ENCODE measurements at places on chromosomes 11 and 22.
A peak's percentile ranks its signal among the peaks of the same experiment; 100 is the strongest.

GRCh38 chr11:132050577-132051165 lies 680.3 kb downstream of the NTM start:
- DNase-seq = no peak

DNA sequence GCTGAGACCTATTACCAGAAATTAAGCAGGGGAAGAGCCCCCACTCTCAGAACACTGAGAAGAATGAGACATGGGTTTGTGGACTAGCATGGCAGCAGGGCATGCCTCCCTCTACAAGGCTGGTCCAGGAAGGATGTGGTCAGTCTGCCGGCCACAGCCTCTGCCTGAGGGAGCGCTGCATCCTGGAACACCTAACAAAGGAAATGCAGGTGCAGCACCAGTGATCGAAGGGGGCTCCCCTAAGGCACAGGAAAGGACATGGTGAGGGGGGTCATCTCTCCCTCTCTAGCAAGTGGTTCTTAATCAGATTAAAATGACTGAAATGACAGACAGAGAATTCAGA lies 40.6 kb upstream of the ARL14EP start:
- DNase-seq = no peak

DNA sequence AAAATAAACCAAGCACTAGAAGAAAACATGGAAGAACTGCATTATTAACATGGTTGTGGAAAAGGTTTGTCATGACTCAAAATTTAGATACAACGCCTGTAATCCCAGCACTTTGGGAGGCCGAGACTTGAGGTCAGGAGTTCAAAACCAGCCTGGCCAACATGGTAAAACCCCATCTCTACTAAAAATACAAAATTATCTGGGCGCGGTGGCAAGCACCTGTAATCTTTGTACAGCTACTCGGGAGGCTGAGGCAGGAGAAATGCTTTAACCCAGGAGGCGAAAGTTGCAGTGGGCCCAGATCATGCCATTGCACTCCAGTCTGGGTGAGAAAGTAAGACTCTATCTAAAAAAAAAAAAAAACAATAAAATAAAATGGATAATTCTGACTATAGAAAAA lies 23.7 kb downstream of the GNB1L start:
- DNase-seq = no peak

DNA sequence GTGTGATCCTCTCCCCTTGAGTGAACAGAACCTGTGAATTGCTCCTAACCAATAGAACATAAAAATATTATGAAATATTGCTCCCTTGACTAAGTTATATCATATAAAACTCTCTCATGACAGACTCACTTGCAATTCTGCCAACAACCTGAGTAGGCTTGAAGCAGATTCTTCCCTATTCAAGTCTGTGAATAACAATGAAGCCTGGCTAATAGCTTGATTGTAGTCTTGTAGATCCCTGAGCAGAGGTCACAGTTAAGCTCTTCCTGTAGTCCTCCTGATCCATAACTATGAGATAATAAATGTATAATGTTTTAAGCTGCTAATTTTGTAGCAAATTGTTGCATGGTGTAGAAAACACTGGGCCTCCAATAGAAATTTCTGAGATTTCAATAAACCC lies 540.1 kb upstream of the TENM4 start:
- DNase-seq = no peak

DNA sequence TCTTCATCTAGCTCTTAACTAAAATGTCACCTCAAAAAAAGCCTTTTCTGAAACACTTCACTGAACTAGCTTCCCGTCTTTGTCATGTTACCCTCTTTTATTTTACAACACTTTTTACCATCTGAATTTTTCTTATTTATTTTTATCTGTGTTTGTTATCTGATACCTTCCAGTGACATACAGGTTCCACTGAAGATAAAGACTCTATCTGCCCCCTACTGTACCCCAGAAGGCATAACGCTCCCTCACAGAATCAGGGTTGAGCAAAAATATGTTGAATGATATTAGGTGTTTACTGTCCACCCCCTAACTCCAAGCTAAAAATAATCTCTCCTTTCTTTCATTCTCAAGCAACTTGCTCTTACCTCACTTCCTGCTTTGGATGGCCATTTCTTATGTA lies 654.2 kb downstream of the NELL1 start:
- DNase-seq = no peak

GRCh38 chr11:17468122-17468521 lies 8.5 kb downstream of the ABCC8 start:
- DNase-seq = no peak

DNA sequence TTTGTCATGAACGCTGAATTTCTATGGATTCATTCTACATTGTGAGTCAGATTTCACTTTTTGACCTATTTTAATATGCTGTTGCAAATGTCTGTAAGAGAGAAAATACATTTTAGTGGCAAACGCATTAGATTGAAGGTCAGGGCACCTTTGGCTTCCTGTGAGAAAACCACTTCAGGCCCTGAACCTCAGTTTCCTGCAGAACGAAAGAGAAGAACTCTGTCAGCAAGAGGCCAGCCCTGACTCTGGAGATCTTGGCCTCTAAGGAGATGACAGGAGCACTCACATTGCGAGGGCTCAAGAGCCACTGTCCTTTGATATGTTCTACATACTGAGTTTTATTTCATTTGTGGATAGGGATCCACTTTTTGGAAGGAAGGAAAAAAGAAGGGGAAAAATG lies 83.6 kb downstream of the KCNJ1 start:
- no peak for DNase-seq

DNA sequence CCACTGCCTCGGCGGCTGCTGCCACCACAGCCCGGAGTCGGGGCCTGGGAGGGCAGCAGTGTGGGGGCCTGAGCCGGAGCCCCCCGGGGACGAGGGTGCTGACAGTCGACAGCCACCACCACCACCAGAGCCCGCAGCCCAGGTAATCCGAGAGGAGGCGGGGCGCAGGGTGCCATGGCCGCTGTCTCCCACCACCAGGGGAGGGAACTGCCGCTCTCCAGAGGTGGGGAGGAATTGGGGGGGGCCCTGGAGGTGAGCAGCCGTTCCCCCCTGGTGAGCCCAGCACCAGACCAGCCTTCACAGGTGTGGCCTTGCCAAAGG lies 12.6 kb downstream of the TRIOBP start:
- no peak for DNase-seq

- no peak for DNase-seq
Measured at GRCh38 chr11:104465321-104465720, 301.4 kb upstream of the PDGFD start.

- no peak for DNase-seq
Measured at GRCh38 chr11:72079819-72080325, 470 bp downstream of the NUMA1 start.

DNA sequence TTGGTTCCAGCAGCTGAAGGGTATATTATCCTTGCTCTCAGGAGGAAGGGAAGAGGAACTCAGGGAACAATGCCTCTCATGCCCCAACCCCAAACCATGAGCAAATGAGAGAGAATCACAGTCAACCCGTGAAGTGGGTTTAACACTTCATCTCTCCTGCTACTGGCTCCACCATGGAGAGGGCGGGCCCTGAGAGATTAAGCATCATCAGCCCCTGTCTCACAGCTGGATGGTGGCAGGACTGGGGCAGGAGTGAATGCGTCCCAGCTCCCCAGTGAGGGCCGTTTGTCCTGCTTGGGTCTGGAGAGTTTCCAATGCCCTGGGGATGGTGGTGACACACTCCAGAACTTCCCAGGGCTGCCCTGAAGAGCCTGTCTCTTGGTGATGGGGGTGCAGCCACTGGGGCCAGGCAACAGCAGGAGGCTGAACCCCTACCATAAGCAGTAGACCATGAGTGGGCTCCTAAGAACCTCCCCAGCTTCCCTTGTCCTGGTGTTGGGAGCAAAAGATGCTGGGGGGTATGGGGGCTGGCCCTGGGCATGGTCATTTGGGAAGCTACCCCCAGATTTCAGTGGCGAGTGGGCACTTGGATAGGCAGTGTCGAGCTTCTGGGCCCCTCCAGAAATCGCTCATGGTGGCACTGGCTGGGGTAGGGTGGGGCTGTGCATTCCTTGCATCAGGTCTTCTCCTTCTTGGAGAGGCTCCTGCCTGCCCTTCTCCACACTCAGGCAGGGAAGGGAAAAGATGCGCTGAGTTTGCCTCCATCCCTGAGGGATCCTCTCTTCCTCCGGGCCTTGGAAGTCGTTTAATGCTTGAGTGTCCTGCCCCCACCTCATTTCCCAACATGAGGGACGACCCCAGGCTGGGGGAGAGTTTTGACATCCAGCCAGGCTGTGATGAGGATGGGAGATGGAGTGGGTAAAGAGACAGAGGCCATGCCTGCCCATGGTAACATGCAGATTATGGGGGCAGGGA lies 157.5 kb downstream of the ST3GAL4 start:
- no peak for DNase-seq

GRCh38 chr11:121886005-121886734 lies 229.8 kb downstream of the BLID start:
- DNase-seq = peak; percentile 88

- no peak for DNase-seq
Measured at GRCh38 chr11:28209906-28210305, 101.7 kb downstream of the METTL15 start.

DNA sequence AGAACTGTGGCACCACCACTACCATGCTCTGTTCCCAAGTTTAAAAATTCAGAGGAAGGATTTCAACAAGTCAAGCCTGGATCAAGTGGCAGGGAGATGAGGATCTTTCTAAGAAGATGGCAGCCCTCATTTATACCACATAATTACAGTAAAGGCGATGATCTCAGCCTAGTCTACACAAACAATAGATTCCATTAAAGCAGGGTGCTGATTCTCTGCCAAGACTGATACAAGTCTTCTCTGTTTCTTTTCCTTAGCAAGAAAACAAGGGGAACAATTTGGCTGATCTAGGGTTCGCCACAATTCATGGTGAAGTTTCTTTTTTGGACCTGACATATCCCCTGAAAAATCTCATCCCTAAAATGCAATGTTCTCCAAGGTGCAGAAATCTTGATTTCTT lies 73.9 kb downstream of the PPFIBP2 start:
- DNase-seq = no peak

GRCh38 chr11:118980191-118980881 lies 8.8 kb downstream of the FOXR1 start:
- peak; percentile 70 for DNase-seq

- DNase-seq = peak; percentile 47
Measured at GRCh38 chr11:125341676-125342075, 154.4 kb downstream of the FEZ1 start.

DNA sequence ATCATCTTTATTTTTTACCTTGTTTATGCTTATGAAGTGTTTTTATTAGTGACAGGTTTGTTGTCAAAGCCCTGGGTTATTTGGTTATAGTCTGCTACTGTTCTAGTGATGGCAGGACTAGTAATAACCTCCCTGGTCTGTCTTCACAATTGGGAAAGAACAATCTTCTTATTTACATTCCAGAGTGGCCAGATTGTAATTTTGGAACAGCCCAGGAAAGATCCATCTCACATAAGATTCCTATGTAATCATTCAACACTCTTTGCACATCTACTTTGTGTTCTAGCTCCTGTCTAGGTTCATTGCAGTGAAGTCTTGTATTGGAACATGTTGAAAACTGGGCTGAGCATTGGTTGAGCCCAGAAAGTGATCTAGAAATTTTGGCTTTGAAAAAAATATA lies 63.8 kb downstream of the CYB5R2 start:
- no peak for DNase-seq

- no peak for DNase-seq
Measured at GRCh38 chr11:61756452-61757212, 4.2 kb downstream of the MYRF start.

- DNase-seq = no peak
Measured at GRCh38 chr11:126772267-126772666, 228.3 kb downstream of the KIRREL3 start.

Measured in sciatic nerve (tissue), 2 donors.